ENCODE measurements at places on chromosomes 6 and 20.

DNA sequence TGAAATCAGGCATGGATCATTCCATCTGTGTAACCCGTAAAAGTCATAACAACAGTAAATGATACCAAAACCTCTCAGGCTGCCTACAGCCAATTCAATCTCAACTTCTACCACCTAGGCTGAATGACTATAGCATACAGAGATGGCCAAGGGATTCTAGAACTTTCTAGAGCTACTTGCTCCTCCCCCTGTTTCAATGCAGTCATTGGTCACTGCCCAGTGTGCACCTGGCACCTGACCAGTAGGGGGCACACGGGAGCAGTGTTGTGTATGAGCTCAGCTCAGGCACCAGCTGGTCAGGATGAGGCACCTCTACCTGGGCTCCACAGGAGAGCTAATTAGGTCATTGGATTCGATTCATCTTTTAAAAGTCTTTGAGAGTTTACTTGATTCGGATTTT is 86.2 kb downstream of the PLEKHG1 start:
- DNase-seq = peak; percentile 37

- no peak for DNase-seq
These were observed 61.9 kb downstream of the KCNQ5 start for GRCh38 chr6:72683797-72684196.

GRCh38 chr6:1612974-1613306 is 3.2 kb downstream of the FOXC1 start:
- DNase-seq = no peak

- DNase-seq = peak; percentile 73
These were observed 34.5 kb upstream of the MPC1 start for GRCh38 chr6:166417285-166417691.

GRCh38 chr6:53523511-53524454 is 21.1 kb downstream of the GCLC start:
- no peak for DNase-seq

GRCh38 chr6:43799551-43800297 is 29.7 kb downstream of the VEGFA start:
- DNase-seq = no peak

DNA sequence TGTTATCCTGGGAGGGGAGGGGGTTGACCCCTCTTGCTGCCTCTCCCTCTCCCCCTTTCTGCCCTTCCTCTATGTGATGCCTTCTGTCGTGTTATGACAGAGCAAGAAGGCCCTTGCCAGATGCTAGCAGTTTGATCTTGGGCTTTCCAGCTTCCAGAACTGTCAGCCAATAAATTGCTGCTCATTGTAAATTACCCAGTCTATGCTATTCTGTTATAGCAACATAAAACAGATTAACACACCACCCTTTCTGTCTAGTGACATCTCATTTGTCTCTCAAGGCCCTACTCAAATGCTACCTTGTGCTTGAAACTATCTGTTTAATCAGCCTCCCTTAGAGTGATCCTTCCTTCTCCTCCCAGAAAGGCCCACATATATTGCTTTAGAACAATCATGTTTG is 16.4 kb upstream of the MAP3K4 start:
- no peak for DNase-seq

DNA sequence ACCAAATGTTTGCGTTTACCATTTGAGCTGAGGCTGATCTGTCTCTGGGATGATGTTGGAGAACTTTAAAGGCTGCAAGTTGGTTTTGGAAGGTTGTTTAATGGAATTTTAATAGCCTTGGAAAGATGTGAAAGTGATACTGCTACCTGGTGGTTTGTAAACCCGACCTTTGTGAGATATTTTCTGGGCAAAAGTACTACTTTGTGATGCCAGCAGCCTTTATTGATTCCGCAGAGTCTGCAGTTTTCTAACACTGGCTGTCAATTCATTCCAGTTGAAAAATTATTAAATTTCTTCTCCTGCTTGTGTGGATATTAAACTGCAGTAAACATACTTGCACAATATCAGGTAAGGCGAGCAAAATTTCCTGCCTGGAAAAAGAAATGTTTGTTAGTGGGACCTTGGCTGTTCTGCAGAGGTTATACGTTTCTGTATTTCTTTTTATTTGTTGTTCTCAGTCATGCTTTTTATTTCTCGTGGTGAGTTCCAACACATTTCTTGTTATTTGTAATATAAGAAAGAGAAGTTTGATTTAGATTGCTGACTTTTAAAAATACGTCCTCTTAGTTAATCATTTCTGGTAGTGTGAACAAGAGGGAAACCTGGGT is 322.5 kb downstream of the CDKAL1 start:
- no peak for DNase-seq

DNA sequence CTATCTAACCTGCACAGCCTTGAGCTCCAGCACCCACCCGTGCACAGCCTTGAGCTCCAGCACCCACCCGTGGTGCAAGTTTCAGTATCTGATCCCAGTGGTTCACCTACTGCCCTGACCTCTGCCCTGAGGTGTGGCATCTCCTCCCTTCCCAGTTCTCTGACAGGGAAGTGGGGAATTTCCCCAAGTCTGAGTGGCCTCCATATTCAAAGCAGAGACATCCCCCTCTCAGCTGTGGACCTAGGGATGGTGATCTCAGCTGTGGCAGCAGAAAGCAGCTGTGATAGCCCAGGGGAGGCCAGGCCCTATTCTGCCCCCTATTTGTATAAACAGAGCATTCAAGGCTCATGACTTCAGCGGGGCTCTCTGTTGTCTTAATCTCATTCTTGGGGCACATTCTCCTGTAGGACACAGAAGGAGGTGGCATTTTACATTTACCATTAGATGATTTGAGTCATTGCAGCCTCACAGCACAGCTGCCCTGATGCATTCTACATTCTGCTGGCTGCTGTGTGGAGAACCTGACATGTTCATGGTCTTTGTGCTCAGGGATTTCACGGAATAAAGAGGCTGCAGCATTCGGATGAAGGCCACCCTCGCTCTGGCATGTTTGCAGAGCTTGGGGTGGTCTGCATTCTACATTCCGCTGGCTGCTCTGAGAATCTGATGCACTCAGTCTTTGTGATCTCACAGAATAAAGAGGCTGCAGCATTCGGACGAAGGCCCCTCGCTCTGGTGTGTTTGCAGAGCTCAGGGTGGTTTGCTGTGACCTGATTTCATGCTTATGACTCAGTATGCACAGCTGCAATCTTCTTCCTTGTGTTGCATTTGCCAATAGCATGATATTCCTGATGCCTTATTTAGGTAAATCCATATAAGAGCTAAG is 16.9 kb downstream of the GPR31 start:
- no peak for DNase-seq

- no peak for DNase-seq
These were observed 128.3 kb upstream of the TBX18 start for GRCh38 chr6:84892671-84893070.

DNA sequence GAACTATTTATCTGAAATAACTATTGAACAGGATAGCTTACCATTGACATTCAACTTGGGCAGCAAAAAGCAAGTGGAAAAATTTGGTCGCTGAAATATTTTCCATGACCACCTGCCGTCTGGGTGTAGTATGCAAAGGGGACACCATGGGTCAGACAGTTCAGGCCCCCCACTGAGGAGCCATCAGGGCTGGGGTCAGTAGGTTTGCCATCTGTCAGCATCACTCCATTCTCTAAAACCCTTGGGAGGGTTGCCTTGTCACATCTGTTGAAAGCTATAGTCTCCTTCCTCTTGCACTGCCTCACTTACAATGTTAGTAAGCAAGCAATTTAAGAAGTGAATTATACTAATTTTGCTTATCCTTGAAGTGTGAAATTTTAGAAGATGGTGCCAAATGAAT is 44.9 kb downstream of the NRN1 start:
- DNase-seq = no peak

DNA sequence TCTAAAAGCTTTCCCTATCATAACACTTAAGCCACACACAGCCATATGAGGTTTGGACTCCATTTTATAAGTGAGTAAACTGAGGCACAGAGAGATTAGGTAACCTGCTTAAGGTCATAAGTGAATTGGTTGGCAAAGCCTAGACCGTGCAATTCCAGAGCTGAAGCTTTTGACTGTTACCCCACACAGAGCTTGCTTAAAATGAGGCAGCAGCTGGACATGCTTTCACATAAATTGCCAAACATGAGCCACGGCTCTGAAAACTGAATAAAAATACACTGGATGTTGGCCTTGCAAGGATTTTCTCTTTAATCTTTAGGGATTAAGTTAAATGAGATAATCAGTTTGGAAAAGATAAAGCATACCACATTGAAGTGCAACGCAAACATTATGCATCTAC is 2.5 kb downstream of the RIPOR2 start:
- DNase-seq = no peak

DNA sequence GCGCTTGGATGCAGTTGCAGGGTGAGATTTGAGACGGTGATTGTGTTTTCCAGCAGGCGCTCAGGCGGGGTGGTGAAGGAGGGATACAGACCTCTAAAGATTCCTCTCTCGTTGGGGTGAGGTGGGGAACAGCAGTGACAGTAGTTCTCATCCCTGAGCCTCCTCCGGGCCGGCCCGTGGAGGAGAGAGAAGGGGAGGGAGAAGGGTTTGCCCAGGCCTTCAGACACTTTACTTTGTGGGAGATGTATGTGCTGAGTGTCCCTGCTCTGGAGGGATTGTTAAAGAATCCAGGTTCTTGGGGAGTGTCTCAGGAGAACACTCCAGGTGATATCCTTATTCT is 41.0 kb downstream of the PSMB9 start:
- no peak for DNase-seq

DNA sequence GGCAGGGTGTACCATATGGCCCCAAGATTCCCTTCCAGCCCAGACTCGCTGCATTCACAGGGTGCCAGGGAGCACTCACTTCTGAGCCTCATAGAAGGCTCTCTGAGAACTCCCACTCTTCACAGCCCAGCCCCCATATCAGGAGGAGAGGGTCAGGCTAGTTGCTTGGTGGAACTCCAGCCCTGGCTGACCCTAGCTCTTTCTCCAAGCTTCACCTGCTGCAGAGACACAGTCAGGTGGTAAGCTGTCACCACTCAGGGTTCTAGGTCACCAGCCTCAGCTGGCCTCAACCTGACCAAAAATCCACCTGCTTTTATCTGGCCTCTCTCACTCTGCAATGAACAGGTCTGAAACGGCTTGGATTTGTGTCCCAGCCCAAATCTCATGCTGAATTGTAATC is 162.7 kb upstream of the MLN start:
- DNase-seq = no peak

DNA sequence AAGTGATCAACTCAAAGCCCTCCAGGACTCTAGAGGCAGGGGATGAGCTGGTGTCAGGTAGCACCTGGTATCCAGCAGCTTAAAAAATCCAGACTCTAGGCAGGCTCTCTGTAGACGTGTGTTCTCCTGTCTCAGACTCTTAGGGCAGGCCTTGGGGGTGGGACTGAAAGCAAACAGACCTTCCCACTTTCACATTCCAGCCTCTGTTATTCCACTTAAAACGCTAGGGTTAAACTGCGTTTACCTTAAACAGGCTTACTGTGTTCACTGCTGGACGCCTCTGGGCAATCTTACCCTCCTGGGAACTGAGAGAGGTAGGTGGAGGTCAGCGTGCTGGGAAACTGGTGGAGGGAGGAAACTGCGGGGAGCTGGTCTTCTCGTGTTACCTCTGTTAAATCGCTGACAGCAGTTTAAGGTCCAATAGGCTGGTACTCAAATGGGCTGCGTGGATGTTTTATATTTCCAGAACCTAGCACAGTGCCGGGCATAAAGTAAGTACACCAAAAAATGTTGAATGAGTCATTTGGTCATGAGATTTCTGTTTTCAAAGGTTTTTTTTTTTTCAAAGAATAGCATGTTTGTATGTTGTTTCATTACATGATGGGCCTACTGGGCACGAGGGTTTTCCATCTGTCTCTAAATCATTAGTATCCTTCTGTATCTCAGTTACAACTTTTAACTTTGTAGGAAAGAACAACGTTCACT is at the start of gene GCNT2:
TSS of gene GCNT2 (plus strand) at position 248 of the 705 bp plus-strand sequence. CDS start 7,561 bp downstream, outside the sequence.
- DNase-seq = no peak

DNA sequence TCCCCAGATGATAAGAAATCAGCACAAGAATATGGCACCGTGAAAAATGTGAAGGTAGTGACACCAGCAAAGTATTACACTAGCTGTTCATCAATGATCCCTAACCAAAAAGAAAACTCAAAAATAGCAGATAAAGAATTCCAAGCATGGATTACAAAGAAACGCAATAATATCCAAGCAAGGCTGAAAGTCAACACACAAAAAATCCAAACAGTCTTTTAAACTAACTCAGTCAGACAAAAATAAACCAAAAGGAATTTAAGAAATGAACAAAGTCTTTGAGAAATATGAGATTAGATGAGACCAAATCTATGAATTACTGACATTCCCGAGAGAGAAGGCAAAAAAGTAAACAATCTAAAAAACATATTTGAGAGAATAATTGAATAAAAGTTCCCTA is 976.1 kb upstream of the MAP3K7 start:
- no peak for DNase-seq

DNA sequence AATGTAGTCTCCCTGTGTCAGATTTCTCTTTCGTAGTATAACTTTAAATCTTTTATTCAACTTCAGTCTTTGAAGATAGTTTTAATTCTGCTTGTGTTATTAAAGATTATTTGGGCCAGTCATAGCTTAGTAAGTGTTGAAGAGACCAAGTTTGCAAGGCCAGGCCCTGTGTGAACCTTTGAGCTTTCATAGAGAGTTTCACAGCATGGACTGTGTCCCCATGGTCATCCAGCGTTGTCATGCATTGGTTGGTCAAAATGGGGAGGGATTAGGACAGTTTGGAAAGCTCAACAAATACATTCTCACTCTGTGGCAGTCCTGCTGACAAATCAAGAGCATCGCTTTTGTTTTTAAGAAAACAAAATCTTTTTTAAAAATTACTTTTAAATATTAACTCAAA is 74.6 kb upstream of the FAM83B start:
- no peak for DNase-seq

DNA sequence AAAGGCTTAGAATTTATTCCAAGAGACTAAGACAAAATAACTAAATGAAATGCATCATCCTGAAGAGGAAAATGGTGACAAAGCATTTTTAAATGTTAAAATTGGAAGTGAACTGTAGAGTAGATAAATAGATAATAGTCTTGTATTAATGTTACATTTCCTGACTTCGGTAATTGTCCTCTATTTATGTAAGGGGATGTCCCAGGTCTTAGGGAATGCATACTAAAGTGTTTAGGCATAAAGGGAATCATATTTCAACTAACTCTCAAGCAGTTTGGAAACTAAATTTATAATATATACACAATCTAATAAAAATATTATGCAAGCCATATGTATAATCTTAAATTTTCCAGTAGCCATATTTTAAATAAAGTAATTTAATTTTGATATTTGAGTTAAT is 159.3 kb downstream of the WDR27 start:
- no peak for DNase-seq

- peak; percentile 85 for DNase-seq
These were observed 53.9 kb upstream of the TAGAP start for GRCh38 chr6:159098636-159099106.

DNA sequence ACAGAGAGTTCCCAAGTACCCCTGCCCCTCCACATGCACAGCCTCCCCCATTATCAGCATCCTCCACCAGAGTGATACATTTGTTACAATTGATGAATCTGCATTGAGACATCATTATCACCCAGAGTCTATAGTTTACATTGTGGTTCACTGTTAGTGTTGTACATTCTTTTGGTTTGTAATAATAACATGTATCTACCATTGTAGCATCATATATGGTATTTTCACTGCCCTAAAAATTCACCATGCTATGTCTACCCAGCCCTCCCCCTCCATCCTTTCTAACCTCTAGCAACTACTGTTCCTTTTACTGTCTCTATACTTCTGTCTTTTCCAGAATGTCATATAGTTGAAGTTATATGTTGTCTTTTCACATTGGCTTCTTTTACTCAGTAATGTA is 273.9 kb upstream of the RNF217 start:
- DNase-seq = no peak

- no peak for DNase-seq
These were observed 505.9 kb upstream of the BTBD3 start for GRCh38 chr20:11411765-11412164.

Data from CD4-positive, alpha-beta T cell treated with Interleukin-15 for 4 hours (primary cell).